Renal pelvis (tissue), 12 donors: ENCODE measurements at places on chromosomes 7 and 10. TPM values are rescaled to one million over a fixed set of nuclear protein-coding genes. Genes with fewer than 3 reads are reported as not detected.

Gene VENTX
- 0.25 TPM for polyA plus RNA-seq

DNA sequence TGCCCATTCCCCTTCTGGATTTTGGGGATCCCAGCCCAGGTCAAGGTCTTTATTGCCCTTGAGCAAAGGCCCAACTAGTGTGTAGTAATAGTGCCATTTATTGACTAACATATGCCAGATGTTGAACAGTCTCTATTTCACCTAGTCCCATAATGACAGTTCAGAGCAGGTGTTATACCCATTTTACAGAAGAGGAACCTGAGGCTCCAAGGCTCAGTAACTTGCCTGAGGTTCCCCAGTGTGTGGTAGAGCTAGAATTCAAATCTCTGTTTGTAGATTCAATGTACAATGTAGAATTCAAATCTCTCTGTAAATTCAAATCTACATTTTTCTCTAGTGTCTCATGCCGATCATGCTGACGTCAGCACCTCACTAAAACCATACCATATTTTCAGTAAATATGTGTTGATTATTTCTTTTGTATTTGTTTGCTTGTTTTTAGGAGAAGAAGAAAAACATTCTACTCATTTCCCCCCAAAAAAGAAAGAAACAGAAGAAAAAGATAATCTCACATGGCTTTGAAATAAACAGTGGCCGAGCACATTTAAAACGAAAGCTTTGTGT is 329.7 kb downstream of the PRPF18 start:
- no peak for DNase-seq

Gene ASB10
- polyA plus RNA-seq, result 0.04 TPM

DNA sequence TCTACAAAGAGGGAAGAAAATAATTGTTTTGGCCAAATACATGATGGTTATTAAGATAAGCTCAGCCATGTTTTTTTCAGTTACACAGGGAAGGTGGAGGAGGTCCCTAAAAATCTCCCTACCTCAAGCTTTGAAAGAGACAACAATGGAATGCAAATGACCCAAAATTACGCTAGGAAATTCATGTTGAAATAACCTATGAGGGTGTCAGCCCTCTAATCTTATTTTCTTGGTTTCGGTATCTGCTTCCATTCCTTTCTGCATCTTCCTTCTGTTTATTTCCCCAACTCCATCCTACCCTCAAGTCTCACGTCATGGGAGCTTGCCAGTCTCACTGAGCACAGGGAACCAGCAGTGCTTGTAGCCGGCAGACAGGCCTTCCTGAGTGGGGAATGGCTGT is 40.6 kb upstream of the SMNDC1 start:
- DNase-seq, result no peak

- no peak for DNase-seq
Measured at GRCh38 chr7:16889305-16889704, 7.5 kb upstream of the AGR3 start.

DNA sequence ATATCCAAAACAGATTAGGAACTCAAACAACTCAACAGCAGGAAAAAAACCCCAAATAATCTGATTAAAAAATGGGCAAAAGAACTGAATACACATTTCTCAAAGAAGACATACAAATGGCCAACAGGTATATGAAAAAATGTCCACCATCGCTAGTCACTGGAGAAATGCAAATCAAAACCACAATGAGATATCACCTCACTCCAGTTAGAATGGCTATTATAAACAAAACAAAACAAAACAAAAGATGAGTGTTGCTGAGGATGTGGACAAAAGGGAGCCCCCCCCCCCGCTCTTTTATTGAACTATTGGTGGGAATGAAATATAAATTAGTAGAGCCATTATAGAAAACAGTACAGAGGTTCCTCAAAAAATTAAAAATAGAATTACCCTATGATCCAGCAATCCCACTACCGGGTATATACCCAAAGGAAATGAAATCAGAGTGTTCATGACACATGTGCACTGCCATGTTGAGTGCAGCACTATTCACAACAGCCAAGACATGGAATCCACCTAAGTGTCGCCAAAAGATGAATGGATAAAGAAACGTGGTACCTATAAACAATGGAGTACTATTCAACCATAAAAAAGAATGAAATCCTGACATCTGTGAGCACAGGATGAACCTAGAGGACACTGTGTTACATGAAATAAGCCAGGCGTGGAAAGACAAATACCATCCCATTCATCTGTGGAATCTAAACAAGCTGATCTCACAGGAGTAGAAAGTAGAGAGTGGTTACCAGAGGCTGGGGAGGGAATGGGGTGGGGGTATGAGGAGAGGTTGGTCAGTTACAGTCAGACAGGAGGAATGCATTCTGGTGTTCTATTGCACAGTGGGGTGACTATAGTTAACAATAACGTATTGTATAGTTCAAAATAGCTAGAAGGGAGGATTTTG is 78.1 kb upstream of the RHEB start:
- no peak for DNase-seq

DNA sequence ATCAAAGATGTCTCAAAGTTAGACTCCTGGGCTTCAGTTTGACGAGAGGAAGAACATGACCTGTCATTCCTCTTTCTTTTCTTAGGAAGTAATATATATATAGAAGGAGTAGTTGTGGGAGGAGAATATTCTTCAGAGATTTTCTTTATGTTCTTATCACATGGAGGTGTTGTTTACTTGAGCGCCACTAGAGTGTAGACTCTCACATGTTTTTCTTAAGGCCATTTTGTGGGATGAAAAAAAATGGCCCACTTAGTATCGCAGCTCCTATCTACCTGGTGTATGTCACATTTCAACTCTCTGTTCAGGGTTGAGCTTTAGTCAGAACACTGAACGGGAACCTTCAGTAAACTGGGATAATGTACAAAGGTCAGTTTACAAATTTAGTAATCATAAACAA is 645.2 kb downstream of the PHTF2 start:
- no peak for DNase-seq

GRCh38 chr10:109740436-109740835 is 182.9 kb downstream of the XPNPEP1 start:
- no peak for DNase-seq

- no peak for DNase-seq
Measured at GRCh38 chr10:69406816-69407580, 9.7 kb downstream of the TACR2 start.

Gene OPN1SW
- polyA plus RNA-seq, result 1.9 TPM

Gene GPR158
- 0.52 TPM for polyA plus RNA-seq

- DNase-seq, result no peak
Measured at GRCh38 chr10:7507887-7508726, 97.3 kb upstream of the SFMBT2 start.

Gene TSPAN12
- 167 TPM for polyA plus RNA-seq

Gene MYPN
- not detected for polyA plus RNA-seq

DNA sequence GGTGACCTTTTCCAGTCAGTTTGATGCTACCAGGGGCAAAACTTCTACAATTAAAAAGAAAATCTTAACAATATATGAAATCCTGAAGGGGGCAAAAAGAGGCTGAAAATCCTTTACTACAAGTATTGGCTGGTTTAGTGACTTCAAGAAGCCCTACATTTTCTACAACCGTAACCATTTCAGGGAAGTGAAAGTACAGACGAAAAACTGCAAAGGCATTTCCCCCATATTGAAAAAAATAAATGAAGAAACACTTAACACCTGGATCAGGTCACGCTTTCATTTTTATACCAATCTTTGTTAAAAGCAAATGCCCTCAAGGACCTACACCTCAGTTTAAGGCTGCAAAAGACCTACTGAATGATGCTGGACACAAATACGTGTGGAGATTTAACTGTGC is 38.6 kb downstream of the IL6 start:
- DNase-seq, result no peak

- no peak for DNase-seq
Measured at GRCh38 chr7:46814516-46815250, 767.2 kb downstream of the TNS3 start.
